Activated T-helper 1 cell treated with anti-CD3 and anti-CD28 coated beads, Interleukin-2, amount 50 U/mL, for 16 hours (primary cell): ENCODE measurements at places on chromosomes 3 and 15.

- DNase-seq: no peak
These were observed 47.0 kb downstream of the BOC start for GRCh38 chr3:113258361-113258760.

- no peak for DNase-seq
These were observed 52.7 kb downstream of the SETD5 start for GRCh38 chr3:9450126-9450525.

DNA sequence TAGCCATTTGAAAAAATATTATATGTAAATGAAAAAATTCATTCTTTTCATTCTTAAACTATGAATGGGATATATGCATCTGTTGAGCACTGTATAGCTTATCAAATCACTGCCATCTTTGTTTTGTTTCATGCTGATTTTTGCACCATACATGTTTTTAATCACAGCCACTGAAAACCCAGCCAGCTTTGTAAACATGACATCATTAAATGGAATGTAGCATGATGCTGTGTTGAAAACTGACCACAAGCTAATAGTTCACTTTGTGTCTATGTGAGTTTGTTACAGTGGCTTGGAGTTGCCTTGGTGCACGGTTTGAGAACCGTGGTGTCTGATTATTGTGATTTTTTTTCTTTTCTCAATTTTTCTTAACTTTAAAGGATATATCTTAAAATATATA, 75.7 kb downstream of the GMPS start:
- DNase-seq: no peak

DNA sequence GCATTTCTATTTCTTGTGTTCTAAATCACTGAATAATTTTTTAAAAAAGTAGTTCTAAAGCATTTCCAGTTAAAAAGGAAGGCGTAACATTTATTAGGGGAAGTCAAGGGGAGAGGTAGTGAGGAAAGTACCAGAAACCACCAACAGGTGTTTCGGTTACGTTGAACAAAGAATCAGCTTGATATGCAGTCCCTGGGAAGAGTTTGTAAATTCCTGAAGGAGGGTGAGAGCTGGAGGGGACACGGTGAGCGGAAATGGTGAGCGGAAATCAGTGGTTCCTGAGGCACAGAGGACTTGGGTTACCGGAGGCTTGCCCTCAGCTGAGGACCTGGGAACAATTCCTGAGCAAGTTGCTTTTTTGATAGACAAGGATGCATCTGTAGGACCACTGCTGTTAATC, 17.8 kb downstream of the MAP2K1 start:
- no peak for DNase-seq

GRCh38 chr15:42092398-42093318, 1.7 kb downstream of the PLA2G4D start:
- no peak for DNase-seq

GRCh38 chr3:130341882-130342281, 3.6 kb upstream of the COL6A5 start:
- DNase-seq: no peak

DNA sequence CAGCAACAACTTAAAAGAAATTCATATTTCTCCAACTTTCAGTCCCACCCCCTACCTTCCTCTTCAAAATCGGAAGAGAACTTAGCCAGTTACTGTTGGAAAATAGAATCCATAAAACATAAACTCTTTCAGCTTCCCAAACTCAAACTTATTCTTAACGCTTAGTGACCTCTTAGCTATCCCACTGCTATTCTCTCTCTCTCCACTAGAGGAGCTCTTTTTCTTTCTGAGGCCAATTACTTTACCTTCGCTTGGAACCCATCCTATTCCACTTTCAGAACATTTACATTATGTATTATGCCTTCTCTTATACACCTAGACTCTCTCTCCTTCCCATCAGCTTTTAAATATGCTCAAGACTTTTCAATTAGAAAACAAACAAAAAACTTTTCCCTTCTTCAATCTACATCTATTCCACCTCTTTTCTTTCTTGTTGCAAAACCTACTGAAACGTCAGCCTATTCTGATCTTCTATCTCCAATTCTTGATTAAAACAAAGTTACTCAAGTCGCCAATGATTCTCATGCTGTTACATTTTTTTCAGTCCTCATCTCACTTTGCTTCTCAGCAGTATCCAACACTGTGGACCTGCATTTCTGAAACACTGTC, 13.4 kb upstream of the GHSR start:
- DNase-seq: no peak

GRCh38 chr3:72383883-72384282, 464.4 kb downstream of the SHQ1 start:
- no peak for DNase-seq

- no peak for DNase-seq
These were observed 39.4 kb downstream of the TMCO5A start for GRCh38 chr15:37973856-37974255.

DNA sequence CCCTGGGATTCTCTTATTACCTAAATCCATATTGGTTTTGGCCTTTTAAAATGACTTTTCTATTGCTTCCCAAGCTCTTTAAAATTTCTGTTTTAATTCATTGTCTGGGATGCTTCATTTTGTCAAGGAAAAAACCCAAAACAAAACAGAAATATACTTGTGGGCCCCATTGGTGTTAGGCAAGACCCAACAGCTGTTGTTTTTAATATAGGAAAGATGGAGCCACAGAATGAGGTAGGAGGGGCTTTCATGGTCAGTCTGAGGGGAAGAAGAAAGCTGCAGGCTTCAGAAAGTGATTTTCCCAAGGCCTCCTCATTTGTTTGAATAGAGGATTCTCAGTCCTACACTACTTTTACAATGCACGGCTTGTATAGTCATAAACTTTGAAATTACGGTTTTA, 180.5 kb downstream of the MCTP2 start:
- DNase-seq: no peak

- DNase-seq: no peak
These were observed 8.6 kb downstream of the ANP32A start for GRCh38 chr15:68812069-68812468.

GRCh38 chr3:37170060-37170459, 4.3 kb downstream of the LRRFIP2 start:
- DNase-seq: no peak

- no peak for DNase-seq
These were observed 1012.7 kb upstream of the CADM2 start for GRCh38 chr3:83946049-83946448.

DNA sequence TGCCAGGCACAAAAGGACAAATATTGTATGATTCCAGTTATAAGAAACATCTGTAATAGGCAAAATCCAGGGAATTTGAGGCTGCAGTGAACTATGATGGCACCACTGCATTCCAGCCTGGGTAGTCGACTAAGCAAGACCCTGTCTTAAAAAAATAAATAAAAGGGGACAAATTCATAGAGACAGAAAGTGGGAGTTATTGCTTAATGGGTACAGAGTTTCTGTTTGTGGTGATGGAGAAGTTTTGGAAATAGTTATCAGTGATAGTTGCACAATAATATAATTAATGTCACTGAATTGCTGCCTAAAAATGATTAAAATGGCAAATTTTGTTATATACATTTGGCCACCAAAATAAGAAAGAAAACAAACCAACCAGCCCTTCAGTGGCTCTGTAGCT, 27.6 kb upstream of the CNBP start:
- no peak for DNase-seq

GRCh38 chr3:95567346-95567745, 1247.0 kb upstream of the EPHA6 start:
- DNase-seq: no peak

DNA sequence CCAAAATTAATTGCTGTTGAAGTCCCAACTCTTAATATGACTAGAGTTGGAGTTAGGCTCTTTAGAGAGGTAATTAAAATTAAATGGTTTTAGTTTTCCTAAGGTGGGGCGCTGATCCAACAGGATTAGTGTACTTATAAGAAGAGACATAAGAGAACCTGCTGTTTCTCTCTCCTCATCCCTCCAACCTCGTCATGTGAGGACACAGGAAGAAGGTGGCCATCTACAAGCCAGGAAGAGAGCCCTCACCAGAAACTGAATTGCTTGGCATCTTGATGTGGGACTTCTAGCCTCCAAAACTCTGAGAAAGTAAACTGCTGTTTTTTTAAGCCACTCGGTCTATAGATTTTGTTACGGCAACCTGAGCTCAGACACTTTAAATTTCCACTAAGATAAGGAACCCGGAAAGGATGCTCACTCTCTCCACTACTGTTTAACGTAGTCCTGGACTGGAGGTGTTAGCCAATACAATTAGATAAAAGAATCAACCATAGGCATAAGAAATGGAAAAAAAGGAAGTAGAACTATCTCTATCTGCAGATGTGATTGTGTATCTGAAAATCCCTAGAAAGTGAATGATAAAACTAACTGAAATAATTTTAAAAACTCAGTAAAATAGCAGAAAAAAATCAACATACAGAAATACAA, 26.8 kb downstream of the DCBLD2 start:
- DNase-seq: no peak

DNA sequence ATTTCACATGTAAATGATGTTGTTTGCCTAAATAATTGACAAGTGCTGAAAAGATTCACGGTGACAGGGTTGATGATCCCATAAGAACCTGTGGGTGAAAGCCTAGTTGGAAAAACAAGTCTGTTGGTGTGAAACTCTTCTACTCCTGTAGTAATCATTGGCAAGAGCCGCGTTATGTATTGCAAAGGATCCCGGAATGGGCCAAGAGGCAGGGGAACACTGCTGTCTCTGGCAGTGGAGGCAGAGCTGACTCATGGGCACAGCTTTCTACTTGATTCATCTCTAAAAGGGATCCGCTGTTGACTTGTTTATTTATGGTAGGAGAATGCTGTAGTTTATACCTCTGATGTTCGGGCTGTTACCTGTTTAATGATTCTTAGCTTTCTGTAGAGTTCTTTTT, 63.1 kb downstream of the MAP6D1 start:
- DNase-seq: no peak

GRCh38 chr15:31448635-31448979, 122.0 kb downstream of the KLF13 start:
- no peak for DNase-seq

DNA sequence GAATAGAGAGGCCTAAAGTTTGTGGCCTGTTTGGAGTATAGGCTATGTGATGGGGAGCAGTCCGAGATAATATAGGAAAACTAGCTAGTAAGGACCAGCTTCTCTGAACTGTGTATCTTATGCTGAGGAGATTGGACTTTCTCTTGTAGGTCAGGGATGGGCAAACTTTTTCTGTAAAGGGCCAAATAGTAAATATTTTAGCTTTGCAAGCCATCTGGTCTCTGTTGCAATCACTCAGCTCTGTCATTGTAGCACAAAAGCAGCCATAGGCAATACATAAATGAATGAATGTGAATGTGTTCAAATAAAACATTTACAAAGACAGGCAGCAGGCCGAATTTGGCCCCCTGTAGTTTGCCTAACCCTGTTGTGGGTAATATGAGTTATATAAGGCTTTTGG, 24.5 kb downstream of the TMOD3 start:
- DNase-seq: no peak

GRCh38 chr3:30073622-30074021, 532.8 kb upstream of the TGFBR2 start:
- DNase-seq: no peak

- no peak for DNase-seq
These were observed 8.9 kb upstream of the CTDSPL start for GRCh38 chr3:37852771-37853170.

DNA sequence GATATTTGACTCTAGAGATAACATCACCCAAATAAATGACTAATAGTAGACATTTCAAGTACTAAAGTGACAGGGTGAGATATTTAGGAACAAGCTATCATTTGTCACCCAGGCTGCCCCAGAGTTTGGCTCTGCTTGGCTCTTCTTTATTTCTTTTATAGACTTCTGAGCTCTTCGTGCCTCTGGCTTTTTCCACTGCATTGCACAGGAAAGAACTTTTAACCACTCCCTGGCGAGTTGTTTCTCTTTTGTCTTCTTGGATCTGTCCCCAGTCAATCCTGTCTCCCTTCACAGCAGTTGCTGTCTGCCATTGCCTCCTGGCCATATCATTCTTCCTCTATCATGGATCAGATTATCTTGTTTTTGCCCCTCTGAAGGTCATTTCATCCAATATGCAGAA, 339.2 kb upstream of the DCBLD2 start:
- no peak for DNase-seq

GRCh38 chr3:108346301-108347227, 50.2 kb downstream of the HHLA2 start:
- DNase-seq: no peak

- no peak for DNase-seq
These were observed 267.3 kb downstream of the RORA start for GRCh38 chr15:60961541-60962485.

- DNase-seq: no peak
These were observed 151.4 kb downstream of the RAP2B start for GRCh38 chr3:153313302-153313965.

DNA sequence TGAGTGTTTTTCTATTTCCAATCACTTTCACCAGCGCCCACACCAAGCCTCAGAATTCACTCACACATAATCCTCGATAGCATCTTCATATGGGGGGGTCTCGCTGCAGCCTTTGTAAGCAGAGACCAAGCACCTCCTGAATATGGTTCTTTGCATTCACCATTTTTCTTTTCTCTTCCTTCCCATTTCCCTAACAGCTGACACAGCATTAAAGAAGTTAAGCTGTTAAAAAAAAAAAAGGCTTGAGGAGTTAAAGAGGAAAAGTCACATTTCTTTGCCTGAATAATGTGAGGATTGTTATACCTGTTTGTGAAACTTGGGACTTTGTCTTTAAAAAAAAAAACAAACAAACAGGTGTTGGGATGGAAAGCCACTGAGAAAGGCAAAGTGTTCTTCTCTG, 41.6 kb downstream of the RFTN1 start:
- DNase-seq: no peak

- DNase-seq: no peak
These were observed 6.4 kb upstream of the STRA6 start for GRCh38 chr15:74208901-74209559.

DNA sequence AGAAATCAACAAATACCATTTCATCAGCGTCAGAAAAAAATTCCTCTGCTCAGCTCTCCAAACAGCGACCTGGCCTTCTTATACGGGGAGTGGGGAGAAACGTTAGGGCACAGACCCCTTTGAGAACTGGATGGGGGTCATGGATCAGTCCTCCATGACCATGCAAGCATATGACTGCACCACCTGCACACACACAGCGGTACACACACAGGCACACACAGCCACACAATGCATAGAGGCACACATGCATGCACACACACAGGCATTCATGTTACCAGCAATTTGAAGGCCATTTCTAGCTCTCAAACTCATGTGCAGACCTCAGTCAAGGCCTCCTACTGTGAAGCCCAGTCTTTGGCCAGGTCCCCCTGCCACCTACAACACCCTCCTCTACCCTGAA, 50.2 kb downstream of the SLC41A3 start:
- no peak for DNase-seq

DNA sequence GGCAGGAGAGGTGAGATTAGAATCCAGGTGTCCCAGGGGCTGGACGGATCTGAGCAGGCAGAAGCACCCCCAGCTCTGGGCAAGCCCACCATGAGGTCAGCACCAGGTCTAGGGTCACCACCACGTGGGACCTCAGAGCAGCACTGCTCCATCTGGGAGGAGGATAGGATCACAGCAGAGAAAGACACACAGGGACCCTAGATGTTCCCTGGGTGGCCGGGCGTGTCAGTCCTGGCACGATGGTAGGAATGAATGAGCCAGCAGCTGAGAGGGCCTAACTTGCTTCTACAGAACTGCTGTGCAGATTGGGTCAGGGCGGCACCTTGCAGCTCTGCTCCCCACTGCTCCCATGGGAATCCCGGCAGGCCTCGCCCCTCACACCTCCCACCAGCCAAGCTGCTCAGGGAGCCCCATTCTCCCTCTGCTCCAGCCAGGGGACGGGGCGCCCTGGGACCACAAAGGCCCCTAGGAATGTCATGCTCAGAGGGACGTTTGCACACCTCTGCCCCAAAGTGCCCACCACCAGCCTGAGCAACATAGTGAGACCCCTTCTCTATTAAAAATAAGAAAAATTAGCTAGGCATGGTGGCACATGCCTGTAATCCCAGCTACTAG, 66.3 kb downstream of the ZNF445 start:
- DNase-seq: no peak
